ENCODE measurements at places on chromosomes 4 and X.

DNA sequence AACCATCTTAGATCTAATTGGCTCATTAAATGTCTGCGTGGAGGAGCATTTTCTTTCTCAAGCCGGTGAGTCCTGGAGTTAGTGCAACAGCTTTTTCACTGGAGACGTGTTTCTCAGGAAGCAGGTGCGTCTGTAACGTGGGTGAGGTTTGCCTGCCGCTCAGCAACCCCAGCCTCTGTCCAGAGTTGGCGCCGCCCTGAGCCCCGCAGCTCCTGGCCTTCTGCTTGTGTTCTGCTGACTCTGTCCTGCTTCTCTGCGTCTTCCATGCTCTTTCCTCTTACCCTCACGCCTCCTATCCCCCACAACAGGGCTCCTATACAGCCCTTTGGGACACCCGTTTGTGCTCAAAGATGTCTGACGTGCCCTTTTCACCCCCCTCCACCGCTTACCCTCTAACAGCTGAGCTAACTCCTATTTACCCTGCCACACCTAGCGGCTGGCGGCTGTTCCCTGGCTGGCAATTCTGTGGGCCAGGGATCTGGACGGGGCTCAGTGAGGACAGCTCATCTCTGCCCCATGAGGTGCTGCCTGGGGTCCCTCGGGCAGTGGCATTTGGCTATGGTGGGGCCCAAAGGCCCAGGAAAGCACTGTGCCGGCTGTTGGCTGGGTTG, 18.8 kb downstream of the DOK7 start:
- no peak for DNase-seq

DNA sequence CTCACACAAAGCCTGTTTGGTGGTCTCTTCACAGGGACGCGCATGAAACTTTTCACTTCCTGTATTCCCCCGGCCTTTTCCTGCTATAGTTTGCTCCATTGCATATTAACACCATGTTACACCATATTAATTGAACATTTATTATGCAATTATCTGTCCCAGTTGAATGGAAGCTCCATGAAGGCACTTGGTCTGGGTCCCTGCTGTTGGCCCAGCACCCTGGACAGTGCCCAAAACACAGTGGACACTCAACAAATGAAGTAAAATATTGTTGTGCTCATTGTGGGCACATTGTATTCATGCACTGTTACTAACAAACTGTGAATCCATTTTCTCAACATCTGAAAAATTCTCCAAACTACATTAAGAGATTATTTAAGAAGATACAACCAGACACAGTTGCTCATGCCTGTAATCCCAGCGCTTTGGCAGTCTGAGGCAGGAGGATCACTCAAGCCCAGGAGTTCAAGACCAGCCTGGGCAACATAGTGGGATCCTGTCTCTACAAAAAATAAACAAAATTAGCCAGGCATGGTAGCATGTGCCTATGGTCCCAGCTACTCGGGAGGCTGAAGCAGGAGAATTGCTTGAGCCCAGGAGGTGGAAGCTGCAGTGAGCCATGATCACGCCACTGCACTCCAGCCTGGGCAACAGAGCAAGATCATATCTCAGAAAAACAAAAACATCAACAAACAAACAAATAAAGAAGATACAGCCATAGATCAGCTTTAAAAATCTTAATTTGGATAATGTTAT, 292.7 kb upstream of the TENM3 start:
- DNase-seq: no peak

- DNase-seq: no peak
These were observed 28.5 kb downstream of the SRPX start for GRCh38 chrX:38192007-38192810.

DNA sequence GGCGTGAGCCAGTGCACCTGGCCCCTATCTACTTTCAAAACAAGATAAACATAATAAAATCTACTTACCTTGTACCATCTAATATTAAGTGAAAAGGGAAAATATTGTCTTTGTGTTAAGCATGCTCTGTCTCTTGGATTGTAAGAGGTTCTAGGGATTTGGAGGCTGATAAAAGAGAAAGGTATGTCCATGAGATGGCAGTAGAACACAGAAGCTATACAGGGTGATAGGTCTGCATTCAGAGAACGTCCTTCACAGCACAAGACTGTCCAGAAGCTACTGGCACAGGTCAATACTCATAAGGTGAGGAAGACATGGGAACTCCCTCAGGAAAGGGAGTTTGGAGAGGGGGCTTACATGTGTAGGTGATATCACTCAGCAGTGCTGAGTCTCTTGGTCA, 135.5 kb downstream of the TMEM47 start:
- no peak for DNase-seq

GRCh38 chrX:97399400-97399799, 515.7 kb downstream of the RPA4 start:
- DNase-seq: no peak

GRCh38 chrX:30992381-30992904, 79.4 kb downstream of the FTHL17 start:
- DNase-seq: no peak

DNA sequence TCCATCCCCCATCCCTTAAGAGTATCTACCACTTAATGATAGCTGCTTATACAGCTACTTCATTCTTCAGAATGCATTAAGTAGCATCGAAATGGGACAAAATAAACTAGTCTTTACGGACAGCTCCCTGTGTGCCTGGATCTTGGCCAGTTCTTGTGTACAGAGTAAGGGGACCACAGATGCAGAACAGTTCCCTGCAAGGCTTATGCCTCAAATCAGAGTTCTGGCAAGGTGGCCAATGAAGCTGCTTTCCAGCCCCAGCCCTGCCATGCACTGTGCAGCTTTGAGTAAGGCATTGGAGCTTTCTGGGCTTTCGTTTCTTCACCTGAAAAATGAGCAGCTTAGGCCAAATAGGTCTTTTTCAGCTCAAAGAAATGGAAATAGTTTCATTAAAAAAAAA, 14.2 kb downstream of the CLNK start:
- no peak for DNase-seq

GRCh38 chr4:177047070-177047850, 254.5 kb upstream of the VEGFC start:
- DNase-seq: peak; percentile 59

DNA sequence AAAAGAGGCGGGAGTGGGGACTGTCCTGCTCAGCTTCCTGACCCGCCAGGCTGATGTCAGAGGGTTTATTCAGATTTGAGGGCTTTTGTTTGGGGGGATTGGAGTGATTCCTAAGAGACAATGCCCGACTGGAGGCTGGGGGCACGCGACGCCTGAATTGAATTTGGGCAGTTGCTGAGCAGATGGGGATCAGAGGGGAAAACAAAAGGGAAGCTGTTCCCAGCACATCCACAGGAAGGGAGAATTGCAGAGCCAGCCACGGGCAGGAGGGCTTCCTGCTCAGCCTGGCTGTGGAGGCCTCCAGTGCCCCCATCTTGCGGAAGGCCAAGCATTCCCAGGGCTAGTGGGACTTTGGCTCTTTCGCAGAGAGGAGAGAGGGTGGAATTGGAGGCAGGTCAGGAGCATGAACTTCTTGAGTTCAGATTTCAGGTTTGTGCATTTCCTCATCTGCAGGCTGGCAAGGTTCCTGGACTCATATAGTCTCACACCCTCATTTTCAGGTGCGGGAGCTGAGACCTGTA, 162.8 kb downstream of the NHS start:
- no peak for DNase-seq

DNA sequence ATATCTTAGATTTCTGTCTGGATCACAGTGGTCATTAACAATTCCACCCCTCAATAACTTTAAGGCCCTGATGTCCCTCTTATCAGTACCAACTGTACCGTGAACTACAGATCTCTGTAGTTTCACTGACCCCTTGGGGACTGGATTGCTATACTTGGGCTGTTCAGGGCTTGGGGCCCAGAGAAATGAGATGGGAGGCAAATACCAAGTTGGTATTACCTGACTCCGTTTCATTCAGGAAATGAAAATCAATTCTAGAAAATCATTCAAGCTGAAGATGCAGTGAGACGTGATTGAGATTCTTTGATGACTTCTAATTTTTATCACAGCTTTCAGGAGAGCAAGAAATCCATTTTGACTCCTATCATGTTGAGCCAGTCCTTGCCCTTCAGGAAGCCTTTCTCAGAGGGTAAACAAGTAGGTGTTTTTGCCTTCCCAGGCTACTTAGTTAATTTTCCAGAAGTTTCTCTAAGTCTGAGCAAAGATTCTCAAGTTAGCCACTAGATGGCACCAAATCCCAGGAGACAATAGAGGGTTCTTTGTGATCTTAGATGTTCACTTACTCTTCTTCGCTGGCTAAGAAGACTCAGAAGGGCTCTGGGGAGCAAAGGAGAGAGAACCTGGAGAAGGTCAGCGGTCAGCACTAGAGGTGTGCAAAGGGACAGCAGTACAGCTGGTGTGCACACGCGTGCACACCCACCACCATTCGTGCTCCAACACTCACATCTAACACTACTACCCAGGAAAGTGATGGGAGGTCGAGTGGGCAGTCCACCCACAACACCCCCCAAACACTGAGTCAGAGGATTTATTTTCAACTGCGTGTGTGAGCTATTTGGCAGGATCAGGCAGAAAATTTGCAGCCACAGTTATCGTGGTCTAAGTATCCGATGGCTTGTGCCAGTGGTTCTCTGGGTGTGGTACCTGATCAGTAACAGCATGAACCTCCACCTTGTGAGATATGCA, 7.4 kb downstream of the HNRNPH2 start:
- DNase-seq: no peak

DNA sequence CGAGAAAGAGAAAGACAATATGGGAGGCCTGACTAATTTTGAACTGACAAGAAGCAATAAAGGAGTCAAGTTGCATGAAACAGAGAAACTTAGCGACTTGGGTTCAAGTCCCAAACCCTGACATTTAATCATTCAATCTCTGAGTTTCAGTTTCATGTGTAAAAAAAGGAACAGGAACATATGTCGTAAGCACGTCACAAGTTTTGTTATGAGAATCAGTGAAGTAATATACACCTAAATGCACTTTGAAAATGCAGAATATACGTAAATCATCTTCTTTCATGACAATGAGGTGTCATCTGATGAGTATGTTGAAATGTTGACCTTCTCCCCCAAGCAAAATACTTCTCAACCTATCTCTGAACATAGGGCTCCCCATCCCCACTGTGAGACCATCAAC, 10.4 kb downstream of the ACOT9 start:
- DNase-seq: no peak

GRCh38 chr4:163215896-163216295, 49.2 kb upstream of the NAF1 start:
- DNase-seq: no peak

GRCh38 chr4:86522349-86522748, 71.8 kb upstream of the PTPN13 start:
- DNase-seq: no peak

GRCh38 chr4:83252782-83253405, 31.7 kb downstream of the COQ2 start:
- DNase-seq: peak; percentile 53

- DNase-seq: no peak
These were observed 115.3 kb downstream of the LDB2 start for GRCh38 chr4:16783119-16783518.

- DNase-seq: no peak
These were observed 23.4 kb downstream of the LANCL3 start for GRCh38 chrX:37594755-37595382.

DNA sequence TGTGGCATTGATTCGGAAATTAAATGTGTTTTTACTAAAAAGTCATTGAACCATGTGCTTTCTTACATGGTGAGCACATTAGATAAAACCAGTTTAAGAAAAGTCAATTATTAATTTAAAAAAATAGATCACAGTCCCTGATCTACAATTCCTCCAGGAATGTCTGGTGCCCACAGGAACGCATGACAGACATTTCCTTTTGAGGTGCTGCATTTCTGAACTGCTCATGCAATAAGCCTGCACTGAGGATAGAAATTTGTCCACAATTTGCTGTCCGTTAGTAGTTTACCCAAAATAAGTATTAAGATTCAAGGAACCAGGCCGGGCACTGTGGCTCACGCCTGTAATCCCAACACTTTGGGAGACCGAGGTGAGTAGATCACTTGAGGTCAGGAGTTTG, 8.2 kb upstream of the ADAMTS3 start:
- DNase-seq: no peak

DNA sequence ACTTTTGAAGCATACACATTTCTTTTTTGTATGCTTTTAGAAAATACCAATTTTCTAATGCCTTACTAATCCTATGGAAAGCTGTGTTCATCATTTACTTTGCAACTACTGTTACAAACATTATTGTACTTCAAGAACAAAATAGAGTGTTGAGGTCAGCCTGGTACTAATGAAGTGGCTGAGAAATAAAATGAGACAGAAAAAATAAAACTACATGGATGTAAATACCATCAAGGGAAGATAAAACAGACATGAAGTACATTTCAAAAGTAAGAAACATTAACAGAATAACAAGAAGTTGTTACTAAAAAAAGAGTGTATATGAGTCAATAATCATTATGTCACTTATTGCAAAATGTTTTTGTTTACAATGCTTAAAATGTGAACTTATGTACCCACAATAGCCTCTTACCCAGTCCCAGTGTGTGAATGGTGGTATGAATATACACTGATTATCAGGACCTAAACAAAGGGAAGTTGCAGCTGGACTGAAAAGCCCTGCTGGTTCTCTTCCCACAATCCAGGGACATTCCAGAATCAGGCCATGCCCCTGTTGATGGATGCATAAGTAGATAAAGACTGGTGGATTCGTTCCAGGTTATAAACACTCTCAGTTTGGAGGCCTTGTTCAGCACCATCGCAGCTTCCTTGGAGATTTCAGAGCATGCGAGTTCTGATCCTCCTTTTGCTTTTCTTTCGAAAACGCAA, 2.4 kb upstream of the CSN3 start:
- DNase-seq: no peak

DNA sequence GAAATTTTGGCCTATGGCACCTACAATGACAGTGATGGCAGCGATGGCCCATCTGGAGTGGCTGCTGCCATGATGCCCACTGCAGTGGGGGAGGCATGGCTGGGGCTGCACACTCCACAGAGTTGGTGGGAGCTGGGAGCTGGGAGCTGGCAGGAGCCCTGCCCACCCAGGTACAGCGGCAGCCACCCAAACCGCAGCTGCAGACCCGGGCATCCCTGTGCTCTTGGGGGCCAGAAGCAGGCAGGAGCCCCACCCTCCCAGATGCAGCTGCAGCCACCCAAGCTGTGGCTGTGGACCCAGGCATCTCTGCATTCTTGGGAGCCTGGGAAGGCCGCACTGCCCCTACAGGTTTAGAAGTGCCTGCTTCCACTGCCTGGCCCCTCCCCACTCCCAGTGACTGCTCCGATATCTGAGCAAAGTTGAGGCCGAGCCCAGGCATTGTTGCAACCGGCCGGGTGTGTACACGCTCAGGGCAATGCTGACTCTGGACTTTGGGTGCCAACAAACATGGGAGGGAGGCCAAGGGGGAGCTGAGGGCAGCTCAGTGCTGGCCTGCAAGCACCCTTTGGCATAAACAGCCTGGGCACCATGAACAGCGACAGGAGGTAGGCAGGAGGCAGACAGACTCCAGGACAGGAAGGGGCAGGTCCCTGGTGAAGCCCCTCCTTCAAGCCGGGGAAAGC, 82.8 kb downstream of the PPP4R3C start:
- DNase-seq: no peak

DNA sequence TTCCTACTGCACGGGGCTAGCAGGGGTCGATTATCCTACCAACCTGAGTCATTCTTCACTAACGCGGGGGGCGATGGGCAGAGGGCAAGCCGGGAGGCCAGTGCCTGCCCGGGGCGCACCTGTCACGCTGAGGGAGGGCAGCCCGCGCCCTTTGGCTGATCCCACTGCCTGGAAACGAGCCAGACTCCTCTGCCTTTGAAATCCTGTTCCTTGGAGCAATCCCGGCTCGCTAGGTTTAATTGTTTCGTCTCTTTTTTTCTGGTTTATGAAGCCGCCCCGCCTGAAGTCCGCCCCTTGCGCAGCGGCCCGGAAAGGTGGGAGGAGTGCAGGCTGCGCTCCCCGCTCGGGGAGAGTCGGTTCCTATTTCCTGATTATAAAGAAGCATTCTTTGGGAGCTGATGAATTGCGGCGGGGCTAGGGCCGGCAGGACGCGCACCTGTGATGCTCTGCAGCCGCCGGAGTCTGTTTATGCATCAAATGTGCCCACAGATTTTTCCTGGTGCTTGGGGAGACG, 484.2 kb downstream of the BCOR start:
- peak; percentile 29 for DNase-seq
